ENCODE measurements at places on chromosomes 4 and X.

- no peak for DNase-seq
Observed at GRCh38 chrX:23902419-23902818, 5.3 kb downstream of the APOO start.

DNA sequence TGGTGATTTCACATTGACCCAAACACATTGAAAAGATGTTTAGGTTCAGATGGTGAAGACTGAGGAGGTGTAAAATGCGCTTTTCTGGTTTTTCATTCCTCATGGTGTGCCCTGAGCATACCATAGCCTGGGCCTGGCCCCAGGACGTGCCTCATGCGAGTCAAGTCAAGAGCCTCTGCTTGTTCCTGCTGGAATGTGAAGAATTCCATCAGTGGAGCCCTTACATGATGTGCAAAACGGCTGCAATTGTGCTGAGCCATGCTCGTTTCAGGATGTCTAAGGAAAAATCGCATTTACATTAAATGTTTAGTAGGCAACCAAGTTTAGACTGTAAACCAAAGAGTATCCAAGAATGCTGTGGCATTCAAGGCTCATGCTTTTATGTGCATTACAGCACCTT is 34.9 kb downstream of the GYG2 start:
- DNase-seq = no peak

- DNase-seq = no peak
Observed at GRCh38 chrX:54044877-54045338, 635 bp upstream of the PHF8 start.

DNA sequence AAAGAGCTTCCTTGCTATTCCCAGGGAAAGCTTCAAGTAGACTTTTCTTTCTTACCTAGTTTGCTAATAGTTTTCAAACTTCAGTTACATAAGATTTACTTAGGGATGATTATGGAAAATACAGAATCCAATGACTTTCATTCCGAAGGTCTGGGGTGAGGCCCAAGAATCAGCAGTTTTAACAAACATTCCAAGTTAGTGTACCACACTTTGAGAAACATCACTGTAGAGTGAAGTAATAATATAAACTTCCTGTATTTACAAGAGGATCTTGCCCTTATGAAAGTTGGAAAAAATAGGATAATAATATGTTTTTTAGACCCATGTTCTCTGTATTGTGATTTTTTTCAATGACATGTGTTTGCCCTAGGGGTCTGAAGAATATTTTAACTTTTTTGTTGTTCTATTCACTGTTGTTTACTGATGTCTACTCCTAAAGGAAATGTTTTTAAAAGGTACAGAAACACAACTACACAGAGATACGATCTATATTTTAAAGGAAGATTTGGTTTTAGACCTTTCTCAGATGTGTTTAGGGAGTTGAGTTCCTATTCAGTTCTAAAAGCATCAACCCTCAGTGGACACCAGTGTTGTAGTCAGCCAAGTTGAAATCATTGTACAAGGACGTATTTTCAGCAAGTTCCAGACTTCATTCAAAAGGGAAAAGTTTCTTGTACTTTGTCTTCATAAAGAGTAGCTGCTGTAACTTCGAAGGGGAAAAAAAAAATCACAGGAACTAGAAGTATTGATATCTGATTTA is 295.8 kb upstream of the SLC7A11 start:
- DNase-seq = no peak

DNA sequence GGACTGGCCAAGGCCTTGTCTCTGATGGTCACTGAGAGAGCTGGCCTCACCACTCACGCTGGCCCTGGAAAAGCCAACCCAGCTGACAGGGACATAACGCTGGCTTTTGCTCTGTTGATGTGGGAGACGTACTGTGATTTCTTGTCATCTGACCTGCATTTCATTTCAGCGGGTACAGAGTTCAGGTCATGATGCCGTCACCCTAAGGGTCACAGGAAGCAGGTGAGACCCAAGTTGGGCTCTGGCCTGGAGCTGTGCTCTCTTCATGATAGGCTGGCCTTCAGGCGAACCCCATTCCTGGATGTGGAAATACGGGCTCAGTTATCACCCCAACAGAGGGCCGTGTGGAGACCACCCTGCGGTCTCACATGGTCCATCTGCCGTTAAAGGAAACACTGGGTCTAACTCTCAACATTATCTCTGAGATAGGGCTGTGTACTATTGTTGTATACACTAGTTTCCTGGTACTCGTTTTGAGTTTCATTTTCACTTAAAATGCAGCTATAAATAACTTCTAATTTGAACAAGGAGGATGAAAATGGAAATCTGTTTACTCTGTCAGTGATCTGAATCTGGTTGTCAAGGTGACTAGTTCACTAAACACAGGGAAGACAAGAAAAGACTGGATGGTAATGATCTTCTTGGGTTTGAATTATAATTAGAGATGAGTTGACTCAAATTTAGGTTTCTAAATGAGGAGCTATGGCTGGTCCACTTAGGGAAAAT is 89.1 kb downstream of the TBC1D9 start:
- no peak for DNase-seq

DNA sequence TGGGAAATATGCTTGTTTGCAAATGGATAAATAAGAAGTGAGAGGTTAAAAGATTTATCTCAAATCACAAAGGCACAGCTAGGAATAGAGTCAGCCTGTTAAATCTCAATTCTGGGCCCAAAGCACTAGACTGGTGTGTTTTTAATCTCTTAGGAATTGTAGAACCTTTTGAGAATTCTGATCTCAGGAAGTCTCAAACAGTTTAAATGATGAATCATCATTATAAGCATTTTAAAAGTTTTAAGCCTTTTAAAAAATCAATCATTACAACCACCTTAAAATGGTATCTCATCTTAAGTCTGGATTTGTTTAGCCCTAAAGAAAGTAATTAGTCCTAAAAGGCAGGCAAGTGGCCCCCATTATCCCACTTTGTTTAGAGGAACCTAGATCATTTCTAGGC is 17.8 kb downstream of the DGKK start:
- DNase-seq = no peak

DNA sequence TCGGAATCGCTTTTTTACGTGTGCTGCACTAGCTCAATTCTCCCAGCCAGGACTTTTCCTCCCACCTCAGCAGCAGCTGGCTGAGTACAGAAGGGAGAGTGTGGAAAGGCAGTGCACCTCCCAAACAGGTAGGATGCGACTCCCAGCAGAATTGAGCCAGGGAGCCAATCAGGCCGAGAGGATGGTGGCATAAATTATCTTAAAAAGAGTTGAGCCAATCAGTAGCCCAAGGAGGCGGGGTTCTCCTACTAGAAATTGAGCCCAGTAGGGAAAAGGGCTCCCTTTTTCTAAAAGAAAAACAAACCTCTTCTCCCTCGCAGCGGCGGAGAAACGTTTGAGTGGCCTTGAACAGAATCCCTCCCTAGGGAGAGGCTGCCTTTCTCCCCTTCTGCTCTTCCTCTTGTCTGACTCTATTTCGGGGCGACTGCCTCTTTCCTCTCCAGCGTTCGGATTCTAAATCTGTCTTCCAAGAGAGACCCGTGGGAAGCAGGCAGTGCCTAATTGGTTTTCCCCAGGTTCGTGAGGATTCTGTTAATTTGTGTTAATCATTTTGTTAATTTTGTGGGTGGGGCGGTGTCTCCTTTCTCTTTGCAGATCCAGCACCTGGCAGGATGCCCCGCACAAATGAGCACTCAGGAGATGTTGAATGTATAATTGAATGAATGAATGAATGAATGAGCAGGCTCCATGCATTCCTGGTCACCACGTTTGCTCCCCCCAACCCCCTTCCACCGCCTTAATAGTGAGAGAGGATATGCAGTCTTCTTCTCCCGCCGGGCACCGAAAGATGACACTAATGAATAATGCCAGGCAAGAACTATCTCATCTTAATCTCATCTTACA is at the start of gene GABRG1:
Gene GABRG1 (minus strand): TSS at position 142 of the 843 bp plus-strand sequence. CDS start 141 bp downstream, at position 1.
- DNase-seq = no peak

DNA sequence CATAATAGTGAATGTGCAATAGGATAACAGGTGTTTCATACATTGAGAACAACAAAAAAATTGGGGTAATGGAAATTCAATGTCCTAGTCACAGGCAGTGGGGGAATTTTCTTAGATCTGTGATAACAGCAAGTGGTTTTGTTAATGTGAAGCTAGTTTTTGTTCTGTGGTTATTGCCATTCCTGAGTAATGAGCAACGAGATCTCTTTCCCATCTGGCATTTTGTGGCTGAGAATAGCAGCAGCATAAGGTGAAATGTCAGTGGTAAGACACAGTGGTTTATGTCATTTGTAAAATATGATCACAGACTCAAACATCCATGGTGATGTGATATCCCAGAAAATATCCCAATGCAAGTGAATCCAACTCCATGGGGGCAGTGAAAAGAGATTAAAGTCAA is 497.5 kb downstream of the KCNIP4 start:
- no peak for DNase-seq

GRCh38 chr4:16764622-16765021 is 133.8 kb downstream of the LDB2 start:
- no peak for DNase-seq

DNA sequence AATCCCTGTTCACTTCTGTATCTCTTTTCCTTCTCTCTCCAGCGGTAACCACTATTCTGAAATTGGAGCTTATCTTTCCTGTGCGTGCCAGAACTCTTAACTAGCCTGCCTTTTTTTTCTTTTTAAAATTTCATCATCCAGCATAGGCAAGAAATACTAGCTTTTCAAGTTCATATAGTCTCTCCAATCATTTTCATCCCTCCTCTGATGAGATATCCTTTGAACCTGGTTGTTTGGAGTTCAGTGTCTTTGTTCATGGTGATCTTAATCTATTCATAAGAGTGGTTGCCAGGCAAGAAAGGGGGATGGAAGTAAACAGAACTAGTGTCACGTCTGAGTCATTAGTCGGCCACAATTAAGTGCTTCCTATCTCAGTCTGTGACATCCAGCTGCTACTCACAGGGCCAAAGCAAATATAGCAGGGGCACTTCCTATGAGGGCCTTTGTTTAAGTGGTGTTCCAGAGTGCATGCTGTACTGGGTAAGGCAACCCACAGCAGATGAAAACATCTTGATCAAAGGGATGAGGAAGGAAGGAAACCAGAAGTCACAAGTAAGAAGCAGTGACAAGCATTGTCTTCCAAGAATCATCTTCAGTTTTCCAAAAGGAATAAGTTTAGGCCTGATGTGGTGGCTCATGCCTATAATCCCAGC is 56.4 kb upstream of the XIAP start:
- DNase-seq = no peak

DNA sequence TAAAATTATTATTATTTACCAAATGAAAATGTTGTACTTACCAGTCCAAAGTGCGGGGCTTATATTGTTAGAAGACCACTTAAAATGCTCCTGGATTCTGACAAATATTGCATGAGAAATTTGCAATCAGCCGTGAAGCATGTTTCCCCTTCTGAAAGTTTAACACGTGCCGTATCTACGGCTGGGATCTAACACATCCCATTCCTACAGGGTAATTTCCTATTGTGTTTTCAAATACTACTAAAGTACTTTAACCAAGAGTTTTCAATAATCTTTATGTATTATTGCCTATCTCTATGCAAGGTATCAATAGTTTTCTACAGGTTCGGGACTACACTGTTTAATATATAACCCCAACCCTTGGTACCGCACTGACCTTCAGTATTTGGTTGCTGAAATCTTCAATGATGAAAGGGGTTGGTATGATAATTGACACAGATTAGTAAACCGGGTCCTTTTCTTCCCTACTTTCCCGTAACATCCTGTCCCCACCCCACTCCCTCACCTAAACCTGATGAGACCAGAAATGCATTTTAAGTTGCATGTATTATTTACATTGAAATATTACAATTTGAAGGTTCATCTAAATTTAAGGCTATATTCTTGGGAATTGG is 795 bp upstream of the BRWD3 start:
- peak; percentile 0 for DNase-seq

DNA sequence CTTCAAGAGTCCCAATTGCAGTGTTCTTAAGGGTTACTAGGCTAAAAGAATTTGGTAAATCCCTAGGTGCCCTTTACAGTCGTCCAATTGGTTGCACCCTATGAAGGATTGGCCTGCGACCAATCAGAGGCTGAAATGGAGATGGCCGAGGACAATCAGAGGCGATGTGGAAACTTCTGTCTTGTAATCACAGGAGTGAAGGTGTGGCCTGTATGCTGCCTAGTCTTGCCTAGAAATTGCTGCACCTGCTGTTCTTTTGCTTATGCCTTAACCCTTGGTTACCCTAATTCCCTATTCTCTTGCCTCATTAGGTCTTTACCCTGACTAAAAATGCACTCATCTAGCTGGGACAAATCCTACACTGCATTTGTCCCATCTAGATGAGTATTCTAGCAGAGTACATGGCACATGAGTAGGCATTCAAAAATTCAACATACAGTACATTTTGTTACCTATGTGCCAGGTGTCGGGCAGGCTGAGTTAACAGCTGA is 1.0 kb upstream of the DCK start:
- no peak for DNase-seq

DNA sequence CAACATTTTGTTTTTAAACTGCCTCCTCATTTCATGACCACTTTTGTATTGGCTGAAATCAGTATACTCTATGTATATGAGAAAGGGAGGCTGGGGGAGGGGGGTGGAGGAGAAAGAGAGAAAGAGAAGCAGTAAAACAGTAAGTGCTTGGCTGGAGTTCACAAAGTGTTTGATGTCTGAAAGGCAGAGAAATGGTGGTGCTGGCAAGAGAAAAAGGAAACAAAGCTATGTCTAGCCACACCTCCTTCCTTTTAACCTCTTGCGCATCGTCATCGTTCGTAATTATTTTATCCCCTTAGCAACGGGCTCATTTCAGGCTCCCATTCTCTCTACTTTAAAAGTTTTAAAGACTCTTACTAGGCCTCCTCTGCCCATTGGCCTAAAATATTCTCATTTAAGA is 25.6 kb downstream of the RPA4 start:
- no peak for DNase-seq

DNA sequence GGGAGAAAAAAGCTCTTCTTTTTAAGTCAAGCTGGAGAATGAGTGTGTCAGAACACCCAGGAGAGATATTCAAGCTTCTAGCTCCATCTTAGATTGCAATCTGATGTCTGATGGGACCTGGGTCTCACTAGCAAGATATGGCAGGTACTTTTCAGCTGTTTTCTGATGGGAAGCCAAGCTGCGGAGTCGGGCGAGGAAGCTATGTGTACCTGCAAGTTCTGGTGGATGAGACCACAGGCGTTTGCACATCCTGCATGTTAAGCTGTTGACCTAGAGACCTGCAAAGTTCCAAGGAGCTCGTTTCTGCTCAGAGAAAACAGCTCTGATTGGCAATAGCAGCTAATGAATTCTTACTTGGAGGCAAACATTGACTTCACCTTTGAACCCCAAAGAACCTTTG is 167.3 kb upstream of the GATB start:
- no peak for DNase-seq

DNA sequence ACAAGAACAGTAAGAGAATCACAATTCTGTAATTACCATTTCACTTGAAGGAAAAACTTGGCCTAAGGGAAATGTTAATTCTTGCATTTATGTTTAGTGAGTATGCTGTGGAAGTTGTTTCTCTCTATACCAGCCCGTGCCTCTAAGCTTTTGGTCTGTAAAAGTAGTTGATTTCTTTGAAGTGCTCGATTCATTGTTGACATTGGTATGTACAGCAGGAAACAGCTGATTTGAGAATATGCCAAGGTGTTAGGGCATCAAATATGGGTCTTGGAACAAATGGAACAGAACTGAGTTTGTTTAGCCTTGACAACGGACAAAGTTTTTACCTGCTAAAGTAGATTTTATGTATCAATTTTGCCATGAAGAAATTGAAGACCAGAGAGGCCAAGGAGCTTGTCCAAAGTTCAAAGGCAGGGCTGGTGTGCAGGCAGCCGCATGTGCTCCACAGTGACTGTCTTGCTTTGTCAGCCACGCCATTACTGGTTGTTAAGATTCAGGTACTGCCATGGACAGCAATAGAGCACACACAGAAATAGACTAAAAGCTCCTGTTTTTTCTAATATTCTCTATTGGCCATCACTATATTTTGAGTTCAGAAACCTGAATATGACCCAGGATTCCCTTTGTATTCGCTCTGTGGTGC is 75.5 kb upstream of the TLR3 start:
- DNase-seq = no peak

GRCh38 chr4:151792995-151793394 is 32.2 kb upstream of the GATB start:
- DNase-seq = no peak

Measured in GOT3 (cell line).